Common myeloid progenitor, CD34-positive (primary cell): ENCODE measurements at places on chromosomes 1 and 21.

DNA sequence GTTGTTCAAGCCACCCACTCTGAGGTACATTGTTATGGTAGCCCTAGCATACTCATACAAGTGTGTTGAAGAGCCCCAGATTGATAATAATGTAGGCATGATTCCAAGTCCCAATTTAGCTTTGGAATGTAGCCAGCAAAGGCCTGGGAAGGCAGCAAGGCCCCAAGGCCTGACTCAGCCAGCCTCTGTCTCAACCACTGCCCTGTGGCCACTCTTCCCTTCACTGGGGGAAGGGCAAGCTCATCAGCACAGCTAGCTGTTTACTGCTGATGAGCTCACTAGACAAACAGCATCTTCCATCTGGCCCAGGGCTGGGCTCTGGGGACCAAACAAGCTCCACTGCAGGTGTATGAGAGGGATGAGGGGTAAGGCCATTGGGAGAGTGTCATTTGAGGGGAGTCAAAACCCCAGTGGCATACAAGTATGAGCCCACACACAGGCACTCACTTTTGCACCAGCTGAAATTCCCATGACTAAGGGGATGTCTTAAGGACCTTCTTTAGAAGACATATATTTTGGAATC, 2.2 kb upstream of the IRF6 start:
- H3K4me1 ChIP-seq, result peaks cover 3% of the 10 kb centered on the region
- H3K36me3 ChIP-seq, result no peaks in the 10 kb centered on the region
- peaks cover 4% of the 10 kb centered on the region for H3K27me3 ChIP-seq
- DNase-seq, result no peak
- no peak overlapping the region for H3K4me3 ChIP-seq

DNA sequence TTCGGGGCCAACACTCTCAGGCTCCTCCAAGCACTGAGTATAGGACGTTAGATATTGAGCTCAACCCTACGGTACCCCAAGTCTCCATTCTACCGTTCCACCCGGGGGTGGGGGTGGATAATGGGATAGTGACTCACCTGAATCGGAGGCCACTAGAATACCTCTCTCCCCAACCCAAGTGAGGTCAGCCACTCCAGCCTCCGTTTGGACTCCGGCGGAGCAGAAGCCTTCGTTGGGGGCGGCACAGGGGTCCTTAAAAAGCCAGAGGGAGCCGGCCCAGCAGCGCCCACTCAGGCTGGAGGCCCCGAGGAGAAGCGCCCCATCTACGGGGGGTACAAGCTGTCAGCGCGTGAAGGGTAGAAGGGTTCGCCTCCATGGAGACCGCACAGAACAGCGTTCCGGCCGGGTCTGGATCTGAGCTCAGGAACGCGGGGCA, 556 bp downstream of the WDR77 start:
- H3K4me1 ChIP-seq, result peaks cover 15% of the 10 kb centered on the region
- peak overlapping the region; percentile 98 for H3K27ac ChIP-seq
- H3K36me3 ChIP-seq, result peaks cover 9% of the 10 kb centered on the region
- no peaks in the 10 kb centered on the region for H3K27me3 ChIP-seq
- peak; percentile 57 for DNase-seq
- peak overlapping the region; percentile 98 for H3K4me3 ChIP-seq

- no peaks in the 10 kb centered on the region for H3K4me1 ChIP-seq
- no peak overlapping the region for H3K4me3 ChIP-seq
- DNase-seq, result no peak
- no peaks in the 10 kb centered on the region for H3K27me3 ChIP-seq
Observed at GRCh38 chr1:232924874-232925273, 25.5 kb upstream of the NTPCR start.

DNA sequence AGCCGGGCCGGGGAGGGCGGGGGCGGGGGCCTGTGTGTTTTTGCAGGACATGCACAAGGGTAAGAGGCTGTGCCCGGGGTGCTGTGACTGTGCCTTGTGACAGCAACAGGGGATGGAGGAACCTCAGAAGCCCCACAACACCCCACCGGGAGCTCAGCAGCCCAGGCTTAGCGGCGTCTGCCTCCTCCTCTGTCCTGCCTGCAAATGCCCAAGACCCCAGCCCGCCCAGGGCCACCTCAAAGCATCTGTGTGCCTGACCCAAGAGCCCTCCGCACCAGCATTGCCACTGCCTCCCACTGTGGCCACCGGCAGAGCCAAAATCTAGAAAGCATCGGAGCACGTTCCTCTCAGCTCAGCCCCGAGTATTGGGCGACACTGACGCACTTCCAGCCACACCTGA, 2.7 kb upstream of the ACTRT2 start:
- no peaks in the 10 kb centered on the region for H3K36me3 ChIP-seq
- no peak for DNase-seq
- H3K27ac ChIP-seq, result no peak overlapping the region
- no peak overlapping the region for H3K4me3 ChIP-seq
- no peaks in the 10 kb centered on the region for H3K4me1 ChIP-seq

DNA sequence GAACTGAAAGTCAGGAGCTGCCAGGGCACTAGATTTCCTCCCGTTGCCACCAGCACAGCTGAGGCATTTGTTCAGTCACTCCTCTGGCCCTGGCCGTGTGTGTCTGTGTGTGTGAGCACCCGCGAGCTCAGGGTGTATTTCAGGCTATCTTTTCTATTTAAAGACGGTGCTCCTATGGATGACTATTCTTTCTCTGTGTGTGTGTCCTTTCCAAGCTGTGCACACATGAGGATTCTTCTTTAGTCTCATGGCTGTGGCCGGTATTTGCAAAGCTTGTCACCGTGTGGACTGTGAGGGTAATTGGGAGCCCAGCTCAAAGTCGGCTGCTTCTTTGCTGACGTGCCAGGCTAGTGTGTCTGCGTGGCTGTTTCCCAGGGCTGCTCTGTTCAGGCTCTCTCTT, 3.0 kb upstream of the KCND3 start:
- no peaks in the 10 kb centered on the region for H3K36me3 ChIP-seq
- H3K27ac ChIP-seq, result no peak overlapping the region
- H3K4me1 ChIP-seq, result no peaks in the 10 kb centered on the region

GRCh38 chr1:236451796-236452373, 57.8 kb downstream of the EDARADD start:
- peak; percentile 56 for DNase-seq
- H3K4me1 ChIP-seq, result no peaks in the 10 kb centered on the region
- H3K27ac ChIP-seq, result no peak overlapping the region
- no peaks in the 10 kb centered on the region for H3K27me3 ChIP-seq
- no peak overlapping the region for H3K4me3 ChIP-seq
- H3K36me3 ChIP-seq, result peaks cover 2% of the 10 kb centered on the region

DNA sequence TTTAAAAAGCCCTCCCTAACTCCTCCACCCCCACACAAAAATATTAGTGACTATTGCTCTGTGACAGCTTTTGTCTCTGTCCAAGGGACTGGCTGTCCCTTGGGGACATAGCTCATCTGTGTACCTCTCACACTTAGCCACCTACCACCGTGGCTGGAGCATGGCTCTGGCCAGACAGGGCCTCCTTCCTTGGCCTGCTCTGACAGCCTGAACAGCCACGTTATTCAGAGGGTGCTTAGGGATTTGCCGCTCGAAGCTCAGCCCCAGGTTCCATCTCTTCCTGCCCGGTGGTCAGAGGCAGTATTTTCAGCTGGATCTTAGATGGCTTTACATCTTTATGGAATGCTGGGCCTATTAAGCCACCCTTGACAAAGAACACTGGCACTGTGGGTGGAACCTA, 6.1 kb upstream of the CELSR2 start:
- H3K36me3 ChIP-seq, result peaks cover 3% of the 10 kb centered on the region
- no peak for DNase-seq
- H3K27me3 ChIP-seq, result peaks cover 29% of the 10 kb centered on the region
- H3K27ac ChIP-seq, result no peak overlapping the region

GRCh38 chr1:37574834-37575480, 18.2 kb downstream of the DNALI1 start:
- no peak overlapping the region for H3K27ac ChIP-seq
- H3K27me3 ChIP-seq, result no peaks in the 10 kb centered on the region
- peaks cover 85% of the 10 kb centered on the region for H3K36me3 ChIP-seq

- no peaks in the 10 kb centered on the region for H3K27me3 ChIP-seq
- H3K4me3 ChIP-seq, result no peak overlapping the region
- no peak for DNase-seq
- H3K36me3 ChIP-seq, result no peaks in the 10 kb centered on the region
- H3K4me1 ChIP-seq, result peaks cover 4% of the 10 kb centered on the region
- H3K27ac ChIP-seq, result no peak overlapping the region
Observed at GRCh38 chr1:28354121-28354520, 15.4 kb upstream of the PHACTR4 start.

DNA sequence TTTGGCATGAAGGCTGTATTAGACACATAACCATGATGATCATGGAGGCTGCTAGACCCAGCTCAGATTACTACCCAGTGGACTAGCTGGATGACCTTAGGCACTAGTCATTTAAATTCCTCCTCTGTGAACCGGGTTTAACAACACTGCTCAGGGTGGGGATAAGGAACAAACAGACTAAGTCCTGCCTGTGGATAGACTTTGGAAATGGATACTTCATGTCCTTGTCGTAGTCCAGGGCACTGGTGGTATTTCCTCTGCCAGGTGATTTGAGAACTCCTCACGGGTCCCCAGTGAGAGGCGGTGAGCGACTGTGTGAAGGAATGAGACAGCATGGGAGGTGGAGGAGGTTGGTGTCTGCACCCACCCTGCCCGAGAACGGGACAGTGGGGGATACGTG, 72.9 kb upstream of the SELENON start:
- H3K27ac ChIP-seq, result no peak overlapping the region
- no peak for DNase-seq
- no peaks in the 10 kb centered on the region for H3K36me3 ChIP-seq
- H3K27me3 ChIP-seq, result no peaks in the 10 kb centered on the region
- H3K4me3 ChIP-seq, result no peak overlapping the region
- peaks cover 3% of the 10 kb centered on the region for H3K4me1 ChIP-seq

DNA sequence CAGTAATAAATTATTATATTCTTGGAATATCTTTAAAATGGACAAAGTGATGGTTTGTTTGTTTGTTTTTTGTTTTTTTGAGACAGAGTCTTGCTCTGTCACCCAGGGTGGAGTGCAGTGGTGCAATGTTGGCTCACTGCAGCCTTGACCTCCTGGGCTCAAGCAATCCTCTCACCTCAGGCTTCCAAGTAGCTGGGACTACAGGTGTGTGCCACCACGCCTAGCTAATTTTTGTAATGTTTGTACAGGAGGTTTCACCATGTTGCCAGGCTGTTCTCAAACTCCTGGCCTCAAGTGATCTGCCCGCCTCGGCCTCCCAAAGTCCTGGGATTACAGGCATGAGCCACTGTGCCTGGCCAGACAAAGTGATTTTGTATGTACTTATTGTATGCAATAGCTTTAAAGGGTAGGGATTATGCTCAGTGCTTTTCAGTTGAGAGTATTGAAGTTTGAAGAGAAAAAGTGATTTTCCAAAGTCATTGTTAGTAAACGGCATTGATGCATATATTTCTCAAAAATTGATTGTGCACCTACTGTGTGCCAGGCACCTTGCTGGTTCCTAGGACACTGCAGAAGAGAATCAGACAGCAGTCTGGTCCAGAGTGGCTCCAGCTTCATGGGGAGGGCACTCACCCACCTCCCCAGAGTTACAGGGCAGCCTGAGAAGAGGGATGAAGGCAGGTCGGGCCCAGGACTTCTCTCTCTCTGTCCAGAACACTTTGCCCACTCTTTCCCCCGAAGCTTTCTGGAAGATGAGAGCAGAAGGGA, 34.2 kb upstream of the TTC22 start:
- H3K36me3 ChIP-seq, result no peaks in the 10 kb centered on the region
- H3K27me3 ChIP-seq, result no peaks in the 10 kb centered on the region
- H3K4me3 ChIP-seq, result no peak overlapping the region
- H3K4me1 ChIP-seq, result no peaks in the 10 kb centered on the region
- no peak overlapping the region for H3K27ac ChIP-seq

GRCh38 chr21:42337830-42338728, 12.7 kb downstream of the TFF2 start:
- peaks cover 2% of the 10 kb centered on the region for H3K27me3 ChIP-seq
- no peak overlapping the region for H3K4me3 ChIP-seq
- no peak overlapping the region for H3K27ac ChIP-seq
- no peaks in the 10 kb centered on the region for H3K36me3 ChIP-seq

- DNase-seq, result no peak
- H3K4me1 ChIP-seq, result peaks cover 15% of the 10 kb centered on the region
- H3K4me3 ChIP-seq, result no peak overlapping the region
- no peaks in the 10 kb centered on the region for H3K36me3 ChIP-seq
- no peaks in the 10 kb centered on the region for H3K27me3 ChIP-seq
Observed at GRCh38 chr1:117695796-117696490, 90.1 kb downstream of the TENT5C start.

DNA sequence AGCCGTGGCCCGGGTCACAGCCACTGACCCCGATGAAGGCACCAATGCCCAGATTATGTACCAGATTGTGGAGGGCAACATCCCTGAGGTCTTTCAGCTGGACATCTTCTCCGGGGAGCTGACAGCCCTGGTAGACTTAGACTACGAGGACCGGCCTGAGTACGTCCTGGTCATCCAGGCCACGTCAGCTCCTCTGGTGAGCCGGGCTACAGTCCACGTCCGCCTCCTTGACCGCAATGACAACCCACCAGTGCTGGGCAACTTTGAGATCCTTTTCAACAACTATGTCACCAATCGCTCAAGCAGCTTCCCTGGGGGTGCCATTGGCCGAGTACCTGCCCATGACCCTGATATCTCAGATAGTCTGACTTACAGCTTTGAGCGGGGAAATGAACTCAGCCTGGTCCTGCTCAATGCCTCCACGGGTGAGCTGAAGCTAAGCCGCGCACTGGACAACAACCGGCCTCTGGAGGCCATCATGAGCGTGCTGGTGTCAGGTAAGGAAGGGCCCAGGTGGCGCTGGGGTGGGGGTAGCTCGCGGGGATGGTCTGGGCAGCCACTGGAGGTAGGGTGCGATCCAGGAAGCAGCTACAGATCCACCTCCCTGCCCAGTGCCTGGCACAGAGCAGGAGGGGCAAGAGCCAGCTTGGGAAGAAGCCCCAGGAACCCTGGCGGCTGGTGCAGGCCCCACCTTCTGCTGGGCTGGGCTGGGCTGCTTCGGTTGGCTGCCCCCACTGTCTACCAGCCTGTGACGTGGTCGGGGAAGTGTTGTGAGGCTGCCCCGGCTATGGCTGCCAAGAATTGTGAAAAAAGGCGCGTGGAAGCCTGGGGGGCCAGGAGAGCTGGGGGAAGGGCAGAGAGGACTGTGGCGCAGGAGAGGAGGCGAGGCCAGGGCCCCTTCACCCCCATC, 3.8 kb downstream of the CELSR2 start:
- H3K27ac ChIP-seq, result no peak overlapping the region
- H3K36me3 ChIP-seq, result no peaks in the 10 kb centered on the region
- DNase-seq, result no peak

- no peak overlapping the region for H3K27ac ChIP-seq
- no peaks in the 10 kb centered on the region for H3K4me1 ChIP-seq
- no peak overlapping the region for H3K4me3 ChIP-seq
- H3K36me3 ChIP-seq, result no peaks in the 10 kb centered on the region
- no peak for DNase-seq
- H3K27me3 ChIP-seq, result peaks cover 42% of the 10 kb centered on the region
Observed at GRCh38 chr21:40839521-40839920, 7.4 kb downstream of the DSCAM start.

DNA sequence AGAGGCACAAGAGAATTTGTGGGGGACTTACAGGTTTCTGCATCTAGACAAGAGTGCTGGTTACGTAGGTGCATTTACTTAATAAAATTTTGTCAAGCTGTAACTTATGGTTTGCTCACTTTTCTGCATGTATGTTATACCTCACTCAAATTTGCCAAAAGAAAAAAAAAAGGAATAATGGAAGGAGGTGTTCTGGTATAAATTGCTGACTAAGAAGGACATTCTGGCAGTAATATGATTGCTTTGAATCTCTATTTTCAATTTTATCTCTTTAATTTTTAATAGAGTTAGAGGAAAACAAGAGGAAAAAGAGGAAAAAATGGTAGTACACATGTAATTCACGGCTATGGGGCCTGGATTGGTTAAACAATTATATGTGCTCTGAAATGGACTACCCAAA, 119.5 kb downstream of the DUSP10 start:
- H3K27me3 ChIP-seq, result no peaks in the 10 kb centered on the region
- H3K4me1 ChIP-seq, result no peaks in the 10 kb centered on the region
- H3K4me3 ChIP-seq, result no peak overlapping the region
- no peak overlapping the region for H3K27ac ChIP-seq
- no peak for DNase-seq
